Mesendoderm (in vitro differentiated cells): ENCODE measurements at places on chromosomes 6 and 20.

GRCh38 chr20:12581644-12582289 is 427.0 kb upstream of the SPTLC3 start:
- DNase-seq, result no peak
- H3K4me1 ChIP-seq, result no peaks in the 10 kb centered on the region
- H3K4me3 ChIP-seq, result no peak overlapping the region
- no peak overlapping the region for H3K27ac ChIP-seq
- H3K36me3 ChIP-seq, result no peaks in the 10 kb centered on the region

DNA sequence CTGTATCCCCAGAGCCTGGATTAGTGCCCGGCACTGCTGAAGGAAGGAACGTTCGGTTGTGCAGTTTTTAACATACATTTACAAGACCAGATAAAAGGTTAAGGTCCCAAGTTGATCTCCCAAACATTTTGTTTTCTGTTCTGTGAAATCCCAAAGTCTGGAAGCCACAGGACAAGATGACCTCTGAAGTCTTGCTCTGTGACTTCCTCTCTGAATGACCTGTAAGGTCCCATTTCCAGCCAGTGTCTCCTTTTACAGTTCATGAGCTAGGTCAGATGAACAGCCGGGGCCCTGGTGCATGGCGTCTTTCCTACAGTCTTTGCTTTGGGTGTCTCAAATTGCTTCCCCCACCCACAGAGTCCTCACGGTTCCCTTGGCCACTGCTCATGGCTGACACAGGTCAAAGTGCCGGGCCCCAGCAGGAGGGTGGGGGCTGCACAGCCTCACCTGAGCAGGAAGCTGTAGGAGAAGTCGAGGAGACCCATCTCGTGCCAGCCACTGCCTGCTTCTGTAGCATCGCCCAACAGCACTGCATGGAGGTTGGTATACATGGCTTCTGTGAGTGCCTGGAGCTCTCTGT is 24.0 kb downstream of the PTGIS start:
- H3K4me1 ChIP-seq, result no peaks in the 10 kb centered on the region
- no peaks in the 10 kb centered on the region for H3K36me3 ChIP-seq
- H3K4me3 ChIP-seq, result no peak overlapping the region
- no peak overlapping the region for H3K27ac ChIP-seq
- no peaks in the 10 kb centered on the region for H3K27me3 ChIP-seq

GRCh38 chr6:157840776-157841175 is 17.7 kb downstream of the SNX9 start:
- H3K4me1 ChIP-seq, result peaks cover 4% of the 10 kb centered on the region
- no peak overlapping the region for H3K27ac ChIP-seq
- peak; percentile 75 for DNase-seq
- no peaks in the 10 kb centered on the region for H3K27me3 ChIP-seq

GRCh38 chr6:43455531-43456428 is at the start of gene DLK2:
DLK2 (minus strand) TSS chr6:43455548; CDS start chr6:43454825, 723 bp downstream.
- no peaks in the 10 kb centered on the region for H3K36me3 ChIP-seq
- H3K27ac ChIP-seq, result no peak within 1 kb of the TSS
- peak; percentile 37 for DNase-seq

- H3K4me3 ChIP-seq, result no peak overlapping the region
- no peaks in the 10 kb centered on the region for H3K4me1 ChIP-seq
- no peaks in the 10 kb centered on the region for H3K27me3 ChIP-seq
- H3K36me3 ChIP-seq, result no peaks in the 10 kb centered on the region
- H3K27ac ChIP-seq, result no peak overlapping the region
Measured at GRCh38 chr6:160330619-160331018, 17.6 kb upstream of the SLC22A3 start.

DNA sequence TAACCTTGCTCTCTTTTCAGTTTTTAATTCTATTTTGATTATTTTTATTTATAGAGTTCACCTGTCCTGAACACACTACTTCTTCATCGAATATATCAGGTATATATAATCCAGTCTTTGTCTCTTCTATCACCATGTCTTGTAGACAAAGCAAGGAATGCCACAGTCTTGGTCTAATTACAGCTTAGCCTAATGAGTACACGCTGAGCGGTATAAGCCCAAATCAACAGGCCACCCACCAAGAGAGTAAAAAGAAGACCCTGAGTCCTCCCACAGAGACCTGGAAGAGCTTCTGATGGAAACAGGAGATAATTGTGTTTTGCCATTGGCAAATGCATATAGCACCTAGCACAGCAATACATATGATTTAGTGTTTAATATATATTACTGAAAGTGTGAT is 68.7 kb upstream of the TCF21 start:
- no peaks in the 10 kb centered on the region for H3K4me1 ChIP-seq
- no peaks in the 10 kb centered on the region for H3K36me3 ChIP-seq
- no peak overlapping the region for H3K27ac ChIP-seq

DNA sequence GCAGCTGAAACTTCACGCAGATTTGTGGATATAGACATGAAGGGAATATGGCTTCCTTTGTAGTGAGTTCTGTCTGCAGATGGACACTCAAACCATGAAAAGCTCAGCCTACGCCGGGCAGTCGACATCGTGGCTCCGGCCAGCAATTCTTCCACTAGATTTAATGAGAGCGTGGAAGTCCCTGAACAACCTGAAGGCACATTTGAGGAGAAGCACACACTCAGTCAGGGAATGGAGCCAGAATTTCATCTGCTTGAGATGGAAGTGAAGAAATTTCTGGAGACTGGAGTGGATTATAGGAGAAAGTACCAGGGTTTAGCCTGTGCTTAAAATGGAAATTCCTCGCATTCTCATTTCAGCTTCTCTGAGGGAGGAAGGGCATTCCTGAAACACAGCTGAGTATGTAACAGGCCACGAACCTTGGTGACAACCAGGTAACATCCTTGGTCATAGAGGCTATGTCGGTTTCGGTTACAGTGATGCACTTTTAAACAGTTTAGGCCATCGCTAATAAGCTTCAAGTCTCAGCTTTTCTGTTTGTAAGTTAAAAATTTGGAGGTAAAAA is 80.5 kb upstream of the AGPAT4 start:
- H3K27ac ChIP-seq, result no peak overlapping the region
- H3K36me3 ChIP-seq, result no peaks in the 10 kb centered on the region
- H3K4me3 ChIP-seq, result no peak overlapping the region
- no peaks in the 10 kb centered on the region for H3K4me1 ChIP-seq
- DNase-seq, result no peak

- H3K4me1 ChIP-seq, result peaks cover 3% of the 10 kb centered on the region
Measured at GRCh38 chr6:31585491-31585890, 586 bp upstream of the LST1 start.

GRCh38 chr6:21208081-21208795 is 385.3 kb upstream of the SOX4 start:
- no peaks in the 10 kb centered on the region for H3K27me3 ChIP-seq
- H3K36me3 ChIP-seq, result no peaks in the 10 kb centered on the region
- no peak for DNase-seq
- H3K27ac ChIP-seq, result no peak overlapping the region

- H3K27me3 ChIP-seq, result no peaks in the 10 kb centered on the region
- H3K4me3 ChIP-seq, result peak overlapping the region; percentile 74
- H3K4me1 ChIP-seq, result peaks cover 13% of the 10 kb centered on the region
- no peaks in the 10 kb centered on the region for H3K36me3 ChIP-seq
Measured at GRCh38 chr20:9068233-9068801, 570 bp upstream of the PLCB4 start.

DNA sequence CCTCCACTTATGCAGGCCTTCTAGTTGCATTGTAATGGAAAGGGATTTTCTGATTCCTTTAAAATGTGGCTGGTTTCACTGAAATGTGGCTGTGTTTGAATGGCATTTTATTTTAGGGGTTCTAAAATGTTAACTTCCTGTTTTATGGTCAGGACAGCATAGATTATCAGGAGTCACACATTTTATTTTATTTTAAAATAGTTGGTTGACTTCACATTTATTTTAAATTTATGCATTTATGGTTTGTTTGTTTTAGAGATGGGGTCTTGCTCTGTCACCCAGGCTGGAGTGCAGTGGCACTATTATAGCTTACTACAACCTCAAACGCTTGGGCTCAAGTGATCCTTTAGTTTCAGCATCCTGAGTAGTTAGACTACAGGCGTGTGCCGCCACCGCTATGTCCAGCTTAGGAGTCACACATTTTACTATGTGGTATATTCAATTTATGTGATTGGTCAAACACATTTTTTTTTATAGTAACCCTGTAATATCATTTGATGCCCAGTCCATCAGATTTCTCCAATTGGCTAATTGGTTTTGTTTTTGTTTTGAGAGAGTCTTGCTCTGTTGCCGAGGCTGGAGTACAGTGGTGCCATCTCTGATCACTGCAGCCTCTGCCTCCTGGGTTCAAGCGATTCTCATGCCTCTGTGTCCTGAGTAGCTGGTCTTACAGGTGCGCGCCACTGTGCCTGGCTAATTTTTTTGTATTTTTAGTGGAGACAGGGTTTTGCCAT is 2.3 kb downstream of the DTD1 start:
- H3K4me3 ChIP-seq, result no peak overlapping the region
- H3K27ac ChIP-seq, result no peak overlapping the region
- no peaks in the 10 kb centered on the region for H3K36me3 ChIP-seq
- H3K27me3 ChIP-seq, result no peaks in the 10 kb centered on the region
- H3K4me1 ChIP-seq, result no peaks in the 10 kb centered on the region

DNA sequence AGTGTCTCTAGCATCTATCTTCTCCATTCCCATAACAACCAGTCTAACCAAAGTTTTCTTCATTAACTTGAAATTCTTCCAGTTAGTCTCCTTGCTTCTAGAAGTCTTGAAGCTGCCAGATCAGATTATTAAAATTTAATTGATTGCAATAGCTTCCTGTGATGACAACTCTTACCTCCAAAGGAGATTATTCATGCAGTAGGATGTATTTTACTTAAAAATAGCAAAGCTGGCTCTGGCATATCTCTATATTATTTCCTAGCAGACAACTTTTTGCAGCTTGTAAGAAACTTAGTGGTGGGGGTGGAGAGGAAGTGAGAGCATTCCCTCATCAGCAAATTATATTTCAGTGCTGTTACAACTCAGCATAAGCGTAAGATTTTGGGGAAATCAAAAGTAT is 290.4 kb downstream of the GRIK2 start:
- H3K36me3 ChIP-seq, result no peaks in the 10 kb centered on the region
- no peaks in the 10 kb centered on the region for H3K27me3 ChIP-seq
- DNase-seq, result no peak
- no peak overlapping the region for H3K27ac ChIP-seq
- no peak overlapping the region for H3K4me3 ChIP-seq

GRCh38 chr6:6704103-6705060 is 115.9 kb downstream of the LY86 start:
- no peak overlapping the region for H3K4me3 ChIP-seq
- no peaks in the 10 kb centered on the region for H3K4me1 ChIP-seq
- no peaks in the 10 kb centered on the region for H3K27me3 ChIP-seq
- no peak for DNase-seq
- no peaks in the 10 kb centered on the region for H3K36me3 ChIP-seq
- no peak overlapping the region for H3K27ac ChIP-seq

DNA sequence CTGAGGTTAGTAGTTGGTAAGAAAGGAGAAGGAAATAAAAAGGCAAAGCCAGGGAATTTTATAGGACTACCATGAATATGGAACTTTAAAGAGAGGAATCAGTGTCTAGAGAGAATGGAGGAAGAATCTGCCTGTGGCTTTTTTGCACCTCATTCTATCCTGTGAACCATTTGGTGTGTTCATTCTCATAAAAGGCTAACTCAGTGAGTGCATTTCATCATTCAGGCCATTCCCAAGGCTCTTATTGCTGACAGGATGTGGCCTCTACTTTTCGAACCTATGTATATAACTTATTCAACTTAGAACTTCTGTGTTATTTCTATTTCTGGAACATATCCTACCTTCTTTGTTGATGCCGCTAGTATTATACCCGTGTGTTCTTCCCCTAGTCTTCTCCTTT is 27.1 kb downstream of the HSF2 start:
- no peaks in the 10 kb centered on the region for H3K4me1 ChIP-seq
- H3K27me3 ChIP-seq, result no peaks in the 10 kb centered on the region
- no peak overlapping the region for H3K27ac ChIP-seq
- no peak overlapping the region for H3K4me3 ChIP-seq
- DNase-seq, result no peak
- H3K36me3 ChIP-seq, result no peaks in the 10 kb centered on the region

- H3K4me1 ChIP-seq, result peaks cover 3% of the 10 kb centered on the region
- DNase-seq, result no peak
- no peak overlapping the region for H3K27ac ChIP-seq
- H3K27me3 ChIP-seq, result no peaks in the 10 kb centered on the region
Measured at GRCh38 chr20:32354592-32355416, 3.3 kb upstream of the ASXL1 start.

DNA sequence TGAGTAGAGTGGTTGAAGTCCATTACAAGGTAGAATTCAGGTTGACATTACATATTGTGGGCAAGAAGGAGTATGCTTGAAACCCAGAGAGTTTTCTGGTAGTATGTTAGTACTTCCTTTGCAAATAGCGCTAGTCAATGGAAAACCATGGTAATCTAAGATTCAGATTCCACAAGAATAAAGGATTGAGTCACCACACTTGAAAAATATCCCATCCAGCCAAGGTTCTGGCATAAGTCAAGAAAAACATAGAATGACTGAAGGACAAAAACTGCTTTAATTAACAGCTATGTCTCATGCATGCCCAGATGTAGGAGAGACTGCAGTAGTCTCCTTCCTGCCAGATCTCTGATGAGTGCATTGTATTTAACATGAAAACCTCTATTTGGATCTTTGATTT is 469.8 kb downstream of the BMP2 start:
- H3K4me3 ChIP-seq, result no peak overlapping the region
- H3K27me3 ChIP-seq, result no peaks in the 10 kb centered on the region
- no peaks in the 10 kb centered on the region for H3K4me1 ChIP-seq

GRCh38 chr6:66538551-66539135 is 831.6 kb upstream of the EYS start:
- H3K27ac ChIP-seq, result no peak overlapping the region
- no peaks in the 10 kb centered on the region for H3K36me3 ChIP-seq
- no peaks in the 10 kb centered on the region for H3K27me3 ChIP-seq
- H3K4me3 ChIP-seq, result no peak overlapping the region
- DNase-seq, result no peak

DNA sequence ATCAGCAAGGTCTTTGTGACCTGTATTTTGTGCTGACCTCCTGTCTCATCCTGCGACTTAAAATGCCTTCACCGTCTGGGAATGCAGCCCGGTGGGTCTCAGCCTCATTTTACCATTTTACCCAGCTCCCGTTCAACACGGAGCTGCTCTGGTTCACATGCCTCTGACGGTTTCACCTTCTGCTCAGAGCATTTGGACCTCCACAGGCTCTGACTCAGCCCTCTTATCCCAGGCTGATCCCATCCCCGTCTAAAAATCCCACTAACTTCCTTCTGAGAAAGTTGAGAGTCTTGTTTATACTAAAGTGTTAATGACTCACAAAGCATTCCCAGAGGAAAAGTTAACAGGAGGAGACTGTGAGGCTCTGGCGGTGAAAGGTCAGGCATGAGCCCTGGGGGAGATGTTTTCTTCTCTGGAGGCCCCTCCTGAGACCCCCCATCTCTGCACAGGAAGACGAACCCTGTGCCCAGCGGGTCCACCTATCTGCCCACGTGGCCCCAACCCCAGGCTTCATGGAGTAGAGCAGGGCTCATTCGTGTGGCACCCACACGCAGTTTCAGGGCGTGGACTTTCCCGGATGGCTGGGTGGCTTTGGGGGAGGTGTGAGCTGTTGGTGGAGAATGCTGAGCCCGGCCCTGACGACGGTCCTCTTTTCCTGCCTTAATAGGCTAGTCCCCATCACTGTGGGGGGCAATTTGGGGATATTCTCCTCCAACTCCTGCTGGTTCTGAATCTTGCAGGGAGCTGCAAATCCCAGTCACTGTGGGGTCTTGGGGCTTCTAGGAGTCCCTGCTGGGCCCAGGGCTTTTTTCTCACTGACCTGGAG is 3.3 kb upstream of the BIRC7 start:
- no peaks in the 10 kb centered on the region for H3K27me3 ChIP-seq
- no peaks in the 10 kb centered on the region for H3K4me1 ChIP-seq
- no peaks in the 10 kb centered on the region for H3K36me3 ChIP-seq
- H3K4me3 ChIP-seq, result no peak overlapping the region
- DNase-seq, result peak; percentile 89
- H3K27ac ChIP-seq, result peak overlapping the region; percentile 83
